ENCODE measurements at places on chromosomes 1 and 21.

GRCh38 chr1:209625791-209626285 is 26.4 kb downstream of the LAMB3 start:
- no peak for DNase-seq

GRCh38 chr21:43193651-43194302 is 25.0 kb downstream of the CRYAA start:
- no peak for DNase-seq

DNA sequence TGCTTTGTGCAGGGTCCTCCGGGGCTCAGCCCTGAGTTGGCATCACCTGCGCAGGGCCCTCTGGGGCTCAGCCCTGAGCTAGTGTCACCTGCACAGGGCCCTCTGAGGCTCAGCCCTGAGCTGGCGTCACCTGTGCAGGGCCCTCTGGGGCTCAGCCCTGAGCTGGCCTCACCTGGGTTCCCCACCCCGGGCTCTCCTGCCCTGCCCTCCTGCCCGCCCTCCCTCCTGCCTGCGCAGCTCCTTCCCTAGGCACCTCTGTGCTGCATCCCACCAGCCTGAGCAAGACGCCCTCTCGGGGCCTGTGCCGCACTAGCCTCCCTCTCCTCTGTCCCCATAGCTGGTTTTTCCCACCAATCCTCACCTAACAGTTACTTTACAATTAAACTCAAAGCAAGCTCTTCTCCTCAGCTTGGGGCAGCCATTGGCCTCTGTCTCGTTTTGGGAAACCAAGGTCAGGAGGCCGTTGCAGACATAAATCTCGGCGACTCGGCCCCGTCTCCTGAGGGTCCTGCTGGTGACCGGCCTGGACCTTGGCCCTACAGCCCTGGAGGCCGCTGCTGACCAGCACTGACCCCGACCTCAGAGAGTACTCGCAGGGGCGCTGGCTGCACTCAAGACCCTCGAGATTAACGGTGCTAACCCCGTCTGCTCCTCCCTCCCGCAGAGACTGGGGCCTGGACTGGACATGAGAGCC is 22.7 kb downstream of the COL6A1 start:
- no peak for DNase-seq

DNA sequence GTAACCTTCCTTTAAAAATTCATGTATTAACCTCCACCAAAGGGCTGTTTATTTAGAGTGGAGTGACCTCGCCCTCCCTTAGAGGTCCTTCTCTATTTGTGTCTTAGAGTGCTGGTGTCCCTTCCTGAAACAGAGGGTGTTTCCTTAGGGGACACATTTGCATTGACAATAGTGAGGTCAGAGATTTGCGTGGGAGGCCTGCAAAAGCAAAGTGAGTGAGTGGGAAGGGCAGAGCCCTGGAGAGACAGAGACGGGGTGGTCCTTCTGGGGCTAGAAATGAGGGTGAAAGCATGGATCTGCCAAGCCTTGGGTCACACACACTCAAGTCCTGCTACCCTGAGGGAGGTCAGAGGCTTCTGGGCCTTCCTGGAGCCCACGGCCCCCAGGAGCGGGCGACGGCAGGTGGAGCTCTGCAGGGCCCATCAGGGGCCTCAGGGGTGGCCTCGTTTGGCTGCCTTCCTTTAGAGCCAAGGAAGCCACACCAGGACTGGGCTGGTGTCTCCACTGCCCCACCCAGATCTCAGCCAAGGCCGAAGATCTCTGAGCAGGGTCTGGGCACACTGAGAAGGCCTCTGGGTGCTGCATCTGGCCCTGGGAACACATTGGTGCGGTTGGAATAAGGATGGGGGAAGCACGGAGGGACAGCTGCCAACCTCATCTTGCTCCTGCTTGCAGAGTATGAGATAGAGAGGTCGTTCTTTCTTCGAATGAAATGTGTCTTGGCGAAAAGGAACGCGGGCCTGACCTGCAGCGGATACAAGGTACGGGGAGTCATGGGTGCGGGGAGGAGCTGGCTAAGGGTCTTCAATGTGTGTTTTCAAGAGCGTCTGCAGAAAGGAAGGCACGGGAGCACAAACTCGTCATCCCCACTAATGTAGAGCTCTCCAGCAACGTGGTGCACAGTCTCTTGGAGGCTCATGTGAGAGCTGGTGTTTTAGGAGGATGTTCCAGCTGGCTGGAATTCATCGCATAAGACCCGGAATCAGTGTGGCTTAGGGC is 23.8 kb downstream of the SIM2 start:
- DNase-seq = no peak

- no peak for DNase-seq
Observed at GRCh38 chr1:23282957-23283356, 61.1 kb downstream of the HNRNPR start.

DNA sequence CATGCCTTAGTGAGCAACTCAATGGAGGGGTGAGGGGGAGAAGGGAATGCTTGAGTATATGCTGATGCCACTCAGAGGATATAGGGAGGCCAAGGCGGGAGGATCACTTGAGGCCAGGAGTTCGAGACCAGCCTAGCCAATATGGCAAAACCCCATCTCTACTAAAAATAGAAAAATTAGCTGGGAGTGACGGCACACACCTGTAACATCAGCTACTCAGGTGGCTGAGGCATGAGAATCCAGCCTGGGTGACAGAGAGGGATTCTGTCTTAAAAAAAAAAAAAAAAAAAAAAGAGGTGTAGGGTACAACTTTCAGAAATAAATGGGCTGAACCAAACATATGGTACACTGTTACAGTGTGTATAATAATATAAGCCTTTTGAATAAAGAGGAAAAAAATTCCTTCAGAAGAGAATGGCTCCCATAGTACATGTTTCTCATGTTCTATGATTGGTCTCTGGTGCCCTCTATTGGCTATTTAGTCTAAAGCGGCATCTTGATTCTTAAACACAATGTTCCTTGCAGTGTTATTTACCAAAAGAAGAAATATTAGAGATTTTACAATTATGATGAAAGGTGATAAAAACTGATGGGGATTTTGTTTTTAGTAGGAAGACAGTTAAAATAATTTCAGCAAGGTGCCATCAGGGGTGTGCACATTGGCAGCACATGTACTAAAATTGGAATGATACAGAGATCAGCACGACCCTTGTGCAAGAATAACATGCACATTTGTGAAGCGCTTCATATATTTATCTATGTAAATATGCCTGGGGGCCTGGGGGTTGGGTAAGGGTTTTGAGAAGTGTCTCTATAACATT is 109.8 kb downstream of the PATJ start:
- peak; percentile 78 for DNase-seq

DNA sequence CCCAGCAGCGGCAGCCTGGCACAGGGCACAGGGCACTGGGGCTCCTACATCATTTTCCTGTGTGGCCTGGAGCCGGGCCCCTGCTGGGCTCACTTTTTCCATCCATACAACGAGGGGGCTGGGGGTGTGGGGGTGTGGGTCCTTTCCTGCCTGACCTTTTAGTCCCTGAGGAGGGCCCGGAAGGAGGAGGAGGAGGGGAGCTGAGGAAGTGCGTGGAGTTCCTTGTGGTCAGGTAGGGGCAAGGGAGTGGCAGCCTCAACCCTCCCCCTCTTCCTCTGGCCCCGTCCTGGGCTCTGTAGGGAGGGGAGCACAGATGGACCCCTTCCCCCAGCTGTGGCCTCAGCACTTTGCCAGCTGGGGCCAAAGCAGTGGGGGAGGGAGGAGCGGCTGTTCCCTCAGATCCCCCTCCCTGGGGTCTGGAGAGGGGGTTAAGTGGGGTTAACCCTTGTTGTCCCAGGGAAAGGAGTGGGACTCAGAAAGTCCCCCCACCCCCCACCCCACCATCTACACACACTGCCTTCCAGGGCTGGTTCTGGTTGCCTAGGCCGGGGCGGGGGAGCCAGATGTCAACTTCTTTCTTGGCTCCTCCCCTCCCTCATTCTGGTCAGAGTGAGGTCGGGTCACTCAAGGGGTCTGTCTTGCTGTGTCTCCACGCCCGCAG is 5.7 kb downstream of the NTRK1 start:
- DNase-seq = no peak

DNA sequence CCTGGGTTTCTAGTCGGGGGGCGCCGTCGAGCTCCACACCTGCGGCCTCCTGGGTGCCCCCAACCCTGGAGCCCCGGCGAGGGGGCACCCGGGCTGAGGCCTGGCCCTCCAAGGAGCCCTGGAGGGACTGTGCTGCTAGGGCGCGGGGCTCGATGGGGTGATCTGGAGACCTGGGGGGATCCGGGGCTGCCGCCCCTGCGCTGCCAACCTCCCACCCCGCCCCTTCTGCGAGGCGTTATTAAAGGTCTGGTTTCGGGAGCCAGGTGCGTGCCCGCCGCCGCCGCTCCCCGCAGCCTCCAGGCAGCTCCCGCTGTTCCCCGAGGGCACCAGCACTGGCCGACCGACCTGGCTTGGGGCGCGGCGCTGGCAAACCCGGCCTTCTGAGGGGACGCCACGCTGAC is 746 bp upstream of the POFUT2 start:
- no peak for DNase-seq

GRCh38 chr21:42837421-42838211 is 41.7 kb downstream of the WDR4 start:
- no peak for DNase-seq

GRCh38 chr1:230772457-230773395 is 25.5 kb downstream of the CAPN9 start:
- peak; percentile 40 for DNase-seq

- no peak for DNase-seq
Observed at GRCh38 chr1:36890776-36891175, 143.5 kb downstream of the GRIK3 start.

GRCh38 chr1:8361198-8361849 is 43.4 kb downstream of the SLC45A1 start:
- DNase-seq = no peak

- peak; percentile 47 for DNase-seq
Observed at GRCh38 chr1:248622570-248623001, 12.3 kb downstream of the OR2T11 start.

- no peak for DNase-seq
Observed at GRCh38 chr1:1989789-1990188, 13.8 kb downstream of the CFAP74 start.

- DNase-seq = no peak
Observed at GRCh38 chr1:65850281-65850680, 57.6 kb downstream of the PDE4B start.

DNA sequence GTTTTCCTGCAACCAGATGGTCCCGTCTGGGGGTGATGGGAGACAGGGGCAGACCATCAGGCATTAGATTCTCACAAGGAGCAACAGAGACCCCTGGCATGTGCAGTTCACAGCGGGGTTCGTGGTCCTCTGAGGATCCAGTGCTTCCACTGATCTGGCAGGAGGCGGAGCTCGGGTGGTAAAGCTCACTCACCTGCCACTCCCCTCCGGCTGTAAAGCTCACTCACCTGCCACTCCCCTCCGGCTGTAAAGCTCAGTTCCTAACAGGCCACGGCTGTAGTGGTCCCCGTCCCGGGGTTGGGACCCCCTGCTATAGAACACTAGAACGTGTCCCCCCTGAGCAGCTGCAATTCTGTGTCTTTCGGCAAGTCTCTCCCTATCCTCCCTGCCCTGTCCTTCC is 4.6 kb downstream of the KRTAP10-12 start:
- DNase-seq = peak; percentile 69

- DNase-seq = no peak
Observed at GRCh38 chr1:172766462-172766861, 107.6 kb downstream of the FASLG start.

- no peak for DNase-seq
Observed at GRCh38 chr1:226827458-226827857, 43.0 kb upstream of the PSEN2 start.

GRCh38 chr1:242546849-242547729 is 22.6 kb upstream of the PLD5 start:
- DNase-seq = no peak

GRCh38 chr1:97820470-97821188 is 100.2 kb downstream of the DPYD start:
- peak; percentile 23 for DNase-seq

GRCh38 chr1:114009393-114009792 is 30.1 kb downstream of the OLFML3 start:
- DNase-seq = no peak

GRCh38 chr1:29428997-29429396 is 192.7 kb downstream of the PTPRU start:
- no peak for DNase-seq

DNA sequence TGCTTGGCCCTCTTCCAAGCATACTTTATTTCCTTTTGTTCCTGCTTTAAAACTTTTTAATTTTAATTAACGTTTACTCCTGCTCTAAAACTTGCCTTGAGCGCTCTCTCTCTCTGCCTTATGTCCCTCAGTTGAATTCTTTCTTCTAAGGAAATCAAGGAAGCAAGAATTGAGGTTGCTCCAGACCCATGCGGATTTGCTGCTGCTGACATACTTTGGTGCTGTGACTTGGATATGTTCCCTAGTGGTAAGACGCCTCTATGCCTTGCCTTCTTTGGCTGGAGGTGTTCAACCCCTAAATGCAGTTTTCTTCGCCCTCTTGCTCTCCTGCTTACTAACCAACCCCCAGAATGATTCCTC is 148.1 kb downstream of the ADSS2 start:
- no peak for DNase-seq

- no peak for DNase-seq
Observed at GRCh38 chr21:41031701-41032220, 136.2 kb upstream of the BACE2 start.

- no peak for DNase-seq
Observed at GRCh38 chr1:6623269-6623965, 1.3 kb upstream of the THAP3 start.

GRCh38 chr1:230797942-230798365 is 50.8 kb downstream of the CAPN9 start:
- DNase-seq = no peak

DNA sequence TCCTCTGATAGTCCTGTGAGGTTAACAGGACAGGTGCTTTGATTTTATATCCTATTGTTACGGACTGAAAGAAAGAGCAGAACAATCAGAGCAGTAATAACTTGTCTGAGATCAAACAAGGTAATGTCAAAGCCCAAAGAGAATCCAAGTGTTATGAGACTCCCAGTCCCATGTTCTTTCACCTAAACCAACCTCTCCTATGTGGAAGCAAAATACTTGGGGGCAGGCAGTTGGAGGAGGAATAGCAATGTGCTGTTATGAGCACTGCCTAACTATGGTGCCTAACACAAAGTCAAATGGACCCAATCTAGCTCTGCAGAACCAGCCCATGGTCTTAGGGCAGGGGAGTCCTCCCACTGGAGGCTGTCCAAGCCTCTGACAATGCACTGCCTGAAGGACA is 28.1 kb downstream of the ACBD3 start:
- DNase-seq = no peak

GRCh38 chr1:15272009-15272781 is 25.2 kb downstream of the FHAD1 start:
- peak; percentile 46 for DNase-seq

GRCh38 chr1:197063212-197063611 is 3.8 kb downstream of the F13B start:
- no peak for DNase-seq

DNA sequence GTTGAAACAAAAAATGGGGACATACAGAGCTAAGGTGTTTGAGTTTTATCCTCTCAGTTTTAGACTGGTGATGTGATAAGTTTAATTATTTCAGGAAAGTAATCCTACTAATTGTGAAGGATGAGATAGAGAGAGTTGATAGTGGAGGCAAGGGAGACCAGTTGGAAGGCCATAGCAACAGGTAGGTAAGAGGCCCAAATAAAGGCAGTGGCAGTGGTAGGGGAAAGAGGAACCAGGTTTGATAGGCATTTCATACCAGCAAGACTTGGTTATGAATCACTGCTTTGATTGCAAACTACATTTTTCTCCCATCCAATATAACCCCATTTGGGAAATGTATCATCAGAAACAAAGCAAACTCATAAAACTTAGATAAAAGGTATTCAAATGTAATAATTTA is 63.1 kb upstream of the SH3GLB1 start:
- DNase-seq = no peak

GRCh38 chr1:149934356-149934755 is 2.3 kb downstream of the MTMR11 start:
- no peak for DNase-seq

- no peak for DNase-seq
Observed at GRCh38 chr1:234531151-234531635, 52.2 kb upstream of the TARBP1 start.

Measured in NCI-H1417 (cell line).